ENCODE measurements at places on chromosomes 11 and 22.
A peak's percentile ranks its signal among the peaks of the same experiment; 100 is the strongest.

GRCh38 chr11:26963764-26964163, 30.1 kb upstream of the FIBIN start:
- DNase-seq: no peak

DNA sequence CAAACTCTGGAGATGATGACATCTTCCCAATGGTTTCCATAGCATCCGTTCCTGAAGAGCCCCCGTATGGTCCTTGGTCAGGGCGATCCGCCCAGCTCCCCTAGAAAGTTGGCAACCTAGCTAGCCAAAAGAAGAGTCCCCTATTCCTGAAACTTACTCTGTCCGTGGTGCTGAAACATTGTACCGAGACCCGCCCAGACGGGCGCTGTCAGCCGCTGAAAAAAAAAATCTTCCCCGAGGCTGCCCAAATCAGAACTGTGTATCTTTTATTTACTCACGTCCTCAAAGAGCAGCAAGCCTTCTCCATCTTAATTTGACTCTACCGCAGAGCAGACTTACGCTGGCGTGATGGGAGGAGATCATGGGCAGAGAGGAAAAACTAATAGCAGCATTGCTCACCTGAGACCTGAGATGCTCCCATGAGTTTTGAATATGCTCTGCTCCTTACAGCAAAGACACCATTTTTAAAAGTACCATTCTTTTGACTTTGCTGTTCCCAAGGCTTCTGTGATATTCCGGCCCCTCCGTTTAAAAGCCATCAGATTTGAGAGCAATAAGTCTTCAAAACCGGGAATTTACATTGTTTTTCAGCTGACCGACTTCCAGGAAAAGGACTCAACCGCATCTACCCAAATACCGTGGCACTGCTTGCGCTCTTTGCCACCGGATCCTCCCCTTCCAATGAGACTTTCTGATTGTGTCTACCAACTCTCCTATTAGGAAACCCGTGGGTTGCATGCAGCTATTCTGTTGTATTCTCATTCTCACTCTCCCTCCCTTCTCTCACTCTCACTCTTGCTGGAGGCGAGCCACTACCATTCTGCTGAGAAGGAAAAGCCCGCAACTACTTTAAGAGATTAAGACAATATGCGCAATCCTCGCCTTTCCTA, at the start of gene SLC17A6:
TSS of gene SLC17A6 (plus strand) at position 786 of the 890 bp plus-strand sequence. CDS start 153 bp downstream, outside the sequence.
- DNase-seq: peak; percentile 5

GRCh38 chr22:40340044-40340443, 6.3 kb upstream of the ADSL start:
- DNase-seq: no peak

DNA sequence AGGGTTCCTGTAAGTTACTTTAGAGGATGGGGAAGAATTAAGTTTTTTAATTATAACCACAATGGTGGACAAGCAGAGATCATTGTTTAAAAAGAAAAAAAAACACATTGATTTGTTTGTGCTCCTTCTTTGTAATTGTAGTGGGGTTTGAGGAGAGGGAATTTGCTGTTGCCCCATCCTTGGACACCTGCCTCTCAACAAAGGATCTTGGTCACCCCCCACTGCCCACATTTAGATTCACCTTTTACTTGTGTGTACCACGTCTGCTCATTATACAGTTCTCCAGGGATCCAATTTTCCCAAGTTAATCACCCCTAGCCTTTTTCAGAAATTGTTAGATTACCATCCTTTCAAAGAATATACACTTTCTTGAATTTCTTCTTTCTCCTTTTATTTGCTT, 53.0 kb downstream of the DNAJC24 start:
- no peak for DNase-seq

DNA sequence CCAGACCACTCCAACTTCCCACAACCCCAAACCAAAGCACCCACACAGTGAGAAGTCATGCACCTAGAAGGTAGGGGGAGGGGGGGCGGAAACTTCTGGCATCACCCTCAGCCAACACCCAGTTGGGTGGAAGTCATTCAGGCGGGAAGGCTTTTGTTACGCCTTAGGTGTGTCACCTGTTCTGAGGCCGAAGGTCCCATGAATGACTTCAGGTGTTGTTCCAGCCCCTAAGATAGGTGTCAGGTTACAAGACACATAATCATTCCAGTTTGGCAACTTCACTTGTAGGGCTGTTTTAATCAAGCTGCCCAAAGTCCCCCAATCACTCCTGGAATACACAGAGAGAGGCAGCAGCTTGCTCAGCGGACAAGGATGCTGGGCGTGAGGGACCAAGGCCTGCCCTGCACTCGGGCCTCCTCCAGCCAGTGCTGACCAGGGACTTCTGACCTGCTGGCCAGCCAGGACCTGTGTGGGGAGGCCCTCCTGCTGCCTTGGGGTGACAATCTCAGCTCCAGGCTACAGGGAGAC, at the start of gene TMPRSS4:
TSS of gene TMPRSS4 (plus strand) at position 325 of the 528 bp plus-strand sequence. CDS start 225 bp downstream, outside the sequence.
- DNase-seq: no peak

GRCh38 chr11:128493570-128493965, 93.8 kb downstream of the ETS1 start:
- DNase-seq: no peak
